ENCODE measurements at places on chromosomes 1 and 21.

GRCh38 chr1:157833145-157833544, 8.5 kb downstream of the CD5L start:
- no peak for DNase-seq

GRCh38 chr1:232519186-232519585, 110.7 kb downstream of the SIPA1L2 start:
- DNase-seq, result no peak

DNA sequence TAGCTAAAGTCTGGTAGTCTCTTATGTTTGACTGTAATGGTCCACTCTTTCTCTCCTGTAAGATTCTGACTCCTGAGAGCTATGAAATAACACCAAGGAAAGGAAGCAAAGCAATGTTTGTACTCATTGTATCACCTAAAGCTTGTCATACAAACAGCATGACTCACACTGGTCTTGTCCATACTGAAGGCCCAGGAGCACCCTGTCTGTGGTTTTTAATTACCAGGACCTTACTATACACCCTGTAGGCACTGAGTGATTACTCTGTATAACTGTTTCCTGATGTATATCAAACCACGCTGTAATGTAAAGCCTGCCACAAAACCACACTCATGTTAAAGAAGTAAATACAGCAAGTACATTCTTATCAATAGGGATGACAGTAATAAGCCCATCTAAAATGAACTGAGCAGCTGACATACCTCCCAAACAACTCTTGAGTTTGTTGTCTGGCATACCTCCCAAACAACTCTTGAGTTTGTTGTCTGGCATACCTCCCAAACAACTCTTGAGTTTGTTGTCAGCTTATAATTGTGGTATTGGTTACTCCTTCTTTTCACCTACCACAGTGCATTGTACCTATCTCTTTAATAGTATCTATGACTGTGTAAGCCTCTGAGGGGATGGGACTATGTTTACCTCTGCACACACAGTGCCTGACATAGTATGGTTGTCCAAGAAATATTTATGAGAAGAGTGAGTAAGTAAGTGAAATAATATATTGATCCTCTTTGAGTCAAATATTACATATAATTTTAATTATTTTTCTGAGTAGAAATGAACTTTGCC, 11.6 kb upstream of the TNFSF18 start:
- DNase-seq, result no peak

- no peak for DNase-seq
These were observed 71.0 kb downstream of the SH3GLB1 start for GRCh38 chr1:86775395-86775794.

DNA sequence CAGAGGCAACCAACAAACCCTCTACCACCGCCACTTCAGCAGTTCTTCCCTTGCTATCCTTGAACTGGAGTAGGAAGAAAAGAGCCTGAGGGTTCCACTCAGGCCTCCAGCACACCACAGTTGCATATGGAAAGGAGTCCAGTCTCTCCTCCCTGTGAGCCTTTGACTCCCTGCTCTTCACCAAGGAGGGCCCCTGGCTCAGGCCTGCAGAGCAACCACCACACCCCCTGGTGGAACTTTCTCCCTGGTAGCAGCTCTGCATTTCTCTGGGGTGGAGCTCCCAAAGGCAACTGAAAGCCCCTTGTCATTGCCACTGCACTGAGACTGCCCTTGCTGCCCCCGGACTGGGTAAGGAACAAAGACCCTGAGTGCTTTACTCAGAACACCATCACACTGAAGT, 1021.5 kb upstream of the ADGRL2 start:
- no peak for DNase-seq

GRCh38 chr1:66438501-66438900, 95.5 kb upstream of the SGIP1 start:
- DNase-seq, result no peak

DNA sequence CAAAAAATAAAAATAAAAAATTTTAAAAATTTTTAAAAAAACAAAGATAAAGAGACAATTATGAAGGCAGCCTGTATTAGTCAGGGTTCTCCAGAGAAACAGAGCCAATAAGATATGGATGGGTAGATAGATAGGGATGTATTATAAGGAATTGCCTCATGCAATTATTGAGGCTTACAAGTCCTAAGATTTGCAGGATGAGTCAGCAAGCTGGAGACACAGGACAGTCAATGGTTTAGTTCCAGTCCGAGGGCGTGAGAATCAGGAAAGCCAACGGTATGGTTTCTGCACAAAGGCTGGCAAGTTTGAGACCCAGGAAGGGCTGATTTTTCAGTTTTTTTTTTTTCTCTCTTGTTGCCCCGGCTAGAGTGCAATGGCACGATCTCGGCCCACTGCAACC, 24.1 kb upstream of the EIF4G3 start:
- no peak for DNase-seq

DNA sequence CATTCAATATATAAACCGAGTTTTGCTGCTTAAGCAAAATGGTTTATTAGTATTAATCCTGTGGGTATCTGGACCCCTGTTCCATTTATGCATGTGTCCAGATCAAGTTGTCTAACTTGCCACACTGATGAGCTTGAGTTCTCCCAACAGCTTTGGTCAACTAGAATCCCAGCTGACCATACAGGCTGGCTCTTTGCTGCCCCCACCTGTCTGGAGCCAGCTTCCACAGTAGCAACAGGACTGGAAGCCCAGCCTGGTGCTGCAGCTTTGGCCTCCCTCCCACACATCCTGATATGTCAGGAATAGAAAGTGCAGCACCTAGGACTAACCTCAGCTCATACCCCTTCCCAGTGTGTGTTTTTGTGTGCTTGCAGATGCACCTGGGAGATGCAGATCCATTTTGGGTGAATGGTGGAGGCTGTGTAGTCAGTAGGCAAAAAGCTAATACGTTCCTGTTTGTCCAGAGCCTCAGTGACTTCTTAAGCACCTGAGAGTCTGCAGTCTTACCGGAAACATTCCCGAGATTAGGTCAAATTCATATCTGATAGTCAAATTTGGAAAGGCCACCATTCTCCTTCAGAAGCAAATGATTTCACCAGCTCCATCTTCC, 40.9 kb upstream of the BEND5 start:
- DNase-seq, result no peak

DNA sequence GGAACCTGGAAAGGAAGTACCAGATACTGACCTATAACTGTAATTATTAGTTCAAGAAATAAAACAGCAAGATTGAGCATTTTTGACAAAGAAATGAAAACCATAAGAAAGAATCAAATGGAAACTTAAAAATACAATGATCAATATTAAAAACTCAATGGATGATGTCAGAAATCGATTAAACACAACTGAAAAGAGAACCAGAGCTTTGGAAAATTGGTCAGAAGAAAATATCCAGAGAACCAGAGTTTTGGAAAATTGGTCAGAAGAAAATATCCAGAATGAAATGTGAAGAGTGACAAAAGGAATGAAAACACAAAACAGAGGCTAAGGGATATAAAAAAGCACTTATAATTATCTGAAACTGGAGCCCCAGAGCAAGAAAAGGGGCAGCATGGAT, 438.6 kb downstream of the AJAP1 start:
- no peak for DNase-seq

- DNase-seq, result no peak
These were observed 16.6 kb downstream of the SPATA17 start for GRCh38 chr1:217647791-217648190.

DNA sequence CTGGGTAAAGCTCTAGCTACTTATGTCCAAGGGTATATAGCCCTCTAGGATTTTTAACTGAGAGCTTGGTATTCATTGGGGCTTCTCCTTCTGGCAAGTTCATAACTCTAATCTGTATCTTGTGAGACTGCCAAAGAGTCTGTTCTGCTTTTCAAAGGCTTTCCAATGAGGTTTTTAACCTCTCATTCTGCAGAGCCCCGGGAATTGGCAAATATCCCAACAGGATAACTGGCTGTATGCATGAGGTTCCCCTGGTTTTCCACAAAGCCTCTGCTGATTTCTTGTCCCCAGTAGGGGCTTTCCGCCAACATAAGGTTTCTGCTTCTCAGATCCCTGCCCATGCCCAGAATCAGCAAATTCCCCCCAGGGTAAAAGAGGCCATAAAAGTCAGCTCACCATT, 40.9 kb downstream of the RPL5 start:
- no peak for DNase-seq

GRCh38 chr1:3483380-3483779, 28.9 kb downstream of the ARHGEF16 start:
- no peak for DNase-seq

DNA sequence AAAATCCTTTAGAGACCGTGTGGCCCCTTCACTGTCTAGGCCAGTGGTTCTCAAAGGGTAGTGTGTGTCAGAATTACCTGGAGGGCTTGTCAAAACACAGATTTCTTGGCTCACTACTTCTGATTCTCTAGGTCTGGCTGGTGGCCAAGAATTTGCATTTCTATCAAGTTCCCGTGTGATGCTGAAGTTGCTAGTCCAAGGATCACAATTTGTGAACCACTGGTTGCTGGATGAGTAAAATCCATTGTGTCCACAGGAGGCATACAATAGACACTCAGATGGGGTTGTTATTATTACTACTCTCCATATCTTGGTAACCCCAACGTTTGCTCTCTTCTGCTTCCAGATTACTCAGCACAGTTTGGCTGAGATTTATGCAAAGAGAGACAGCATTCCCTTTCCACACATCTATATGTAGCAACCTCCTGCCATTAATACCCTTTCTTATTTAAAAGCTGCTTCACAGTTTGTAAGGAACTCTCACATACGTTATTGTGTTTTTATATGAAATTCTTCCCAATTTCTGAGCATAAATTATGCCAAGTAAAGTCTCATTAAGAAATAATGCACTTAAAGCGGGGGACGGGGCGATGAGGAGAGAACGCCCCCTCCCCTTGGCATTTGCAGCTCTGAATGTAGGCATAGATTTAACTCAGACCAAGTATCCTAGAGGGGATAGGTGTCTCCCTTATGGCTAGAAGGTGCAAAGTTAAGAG, 720 bp upstream of the TMCC2 start:
- peak; percentile 8 for DNase-seq

- DNase-seq, result no peak
These were observed 8.7 kb downstream of the PDXK start for GRCh38 chr21:43727519-43728153.

GRCh38 chr1:37070126-37070525, 35.8 kb upstream of the GRIK3 start:
- DNase-seq, result no peak

DNA sequence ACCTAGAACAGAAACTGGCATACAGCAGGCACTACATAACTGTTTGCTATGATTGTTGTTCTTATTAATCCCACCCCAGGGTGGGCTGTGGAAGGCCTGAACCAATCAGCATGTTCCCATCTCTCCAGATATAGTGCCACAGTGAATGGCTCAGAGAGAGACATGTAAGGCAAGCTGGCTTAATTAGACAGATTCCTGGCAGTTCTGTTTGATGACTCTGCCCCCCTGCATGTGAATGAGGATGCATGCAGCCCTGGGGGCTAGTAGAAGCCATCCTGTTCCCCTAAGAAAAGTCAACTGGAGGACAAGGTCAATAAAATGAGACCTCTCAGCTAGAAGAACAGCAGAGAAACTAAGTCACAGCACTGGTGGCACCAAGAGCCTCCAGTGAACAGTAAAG, 130.3 kb downstream of the GLIS1 start:
- DNase-seq, result no peak

- DNase-seq, result no peak
These were observed 25.0 kb upstream of the CTTNBP2NL start for GRCh38 chr1:112370996-112371395.

- peak; percentile 33 for DNase-seq
These were observed 23.8 kb downstream of the PTPRF start for GRCh38 chr1:43554444-43554992.

DNA sequence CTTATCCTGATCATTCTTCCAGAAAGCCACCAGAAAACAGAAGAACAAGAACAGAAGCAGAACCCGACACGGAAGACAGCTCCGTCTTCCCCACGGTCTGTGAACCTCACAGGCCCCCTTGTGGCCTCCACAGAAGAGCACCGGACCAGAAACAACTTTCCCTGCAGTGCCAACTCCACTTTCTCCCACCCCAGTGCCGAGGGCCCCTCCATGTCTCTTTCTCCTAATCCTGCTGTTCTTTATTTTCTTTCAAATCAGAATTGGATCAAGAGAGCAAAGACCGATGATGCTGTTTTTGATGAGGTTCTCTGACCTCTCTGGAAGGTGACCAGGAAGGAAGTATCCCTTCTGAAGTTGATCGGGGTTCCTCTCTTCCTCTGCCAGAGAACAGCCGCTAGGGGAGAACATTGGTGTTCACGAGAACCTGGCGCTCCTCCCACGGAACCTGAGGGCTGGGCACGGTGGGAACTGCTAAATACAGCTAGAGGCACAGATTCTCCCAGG, 58.9 kb upstream of the CTTNBP2NL start:
- no peak for DNase-seq

DNA sequence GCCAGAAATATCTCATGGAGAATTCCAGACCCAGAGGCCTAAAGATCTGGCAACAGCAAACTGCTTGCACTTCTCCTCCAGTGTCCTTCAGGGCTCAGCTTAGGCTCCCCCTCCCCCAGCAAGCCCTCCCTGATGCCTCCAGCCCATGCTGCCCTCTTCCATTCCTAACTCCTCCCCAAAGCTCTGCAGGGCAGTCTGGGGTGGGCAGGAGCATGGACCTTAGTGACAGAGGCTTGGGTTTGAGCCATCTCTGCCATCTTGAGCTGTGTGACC, 436.8 kb downstream of the PTPRU start:
- no peak for DNase-seq

DNA sequence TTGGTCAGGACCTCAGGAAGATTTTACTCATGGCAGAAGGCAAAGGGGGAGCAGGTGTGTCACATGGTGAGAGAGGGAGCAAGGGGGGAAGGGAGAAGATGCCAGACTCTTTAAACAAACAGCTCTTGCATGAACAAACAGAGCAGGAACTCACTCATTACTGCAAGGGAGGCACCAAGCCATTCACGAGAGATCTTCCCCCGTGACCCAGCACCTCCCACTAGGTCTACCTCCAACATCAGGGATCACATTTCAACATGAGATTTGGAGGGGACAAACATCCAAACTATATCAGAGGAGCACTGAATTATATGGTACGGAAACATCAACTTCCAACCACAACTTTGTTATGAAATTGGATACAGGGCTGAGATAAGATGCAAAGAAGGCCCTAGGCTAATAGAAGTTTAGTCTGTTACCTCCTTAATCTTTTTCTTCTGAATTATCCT, 164.9 kb downstream of the ST6GALNAC3 start:
- DNase-seq, result no peak

DNA sequence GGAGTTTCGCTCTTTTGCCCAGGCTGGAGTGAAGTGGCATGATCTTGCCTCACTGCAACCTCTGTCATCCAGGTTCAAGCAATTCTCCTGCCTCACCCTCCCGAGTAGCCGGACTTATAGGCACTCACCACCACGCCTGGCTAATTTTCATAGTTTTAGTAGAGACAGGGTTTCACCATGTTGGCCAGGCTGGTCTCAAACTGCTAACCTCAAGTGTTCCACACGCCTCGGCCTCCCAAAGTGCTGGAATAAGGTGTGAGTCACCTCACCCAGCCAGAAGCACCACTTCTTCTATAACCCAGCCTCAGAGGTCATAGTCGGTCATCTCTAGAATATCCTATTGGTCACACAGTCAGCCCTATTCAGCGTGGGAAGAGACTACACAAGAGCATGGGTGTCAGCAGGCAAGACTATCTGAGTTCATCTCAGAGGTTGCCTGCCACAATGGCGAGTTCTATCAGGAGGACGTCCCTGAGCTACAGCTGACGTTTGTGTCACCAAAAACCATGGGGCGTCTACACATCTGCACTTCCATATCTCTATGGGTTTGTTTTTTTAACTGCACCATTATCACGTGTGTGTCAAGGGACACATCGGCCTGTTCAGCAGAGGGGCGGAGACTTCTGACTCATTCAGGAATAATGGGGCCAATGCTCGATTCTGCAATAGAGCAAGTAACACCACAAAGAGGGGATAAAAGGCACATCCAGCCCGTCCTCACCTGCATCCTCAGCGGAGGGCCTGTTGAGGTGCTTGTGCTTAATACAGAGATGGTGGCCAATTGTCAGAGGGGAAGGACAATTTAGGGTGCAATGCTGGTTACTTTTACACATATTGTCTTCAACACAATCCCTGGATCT, 256.3 kb upstream of the IRF2BP2 start:
- no peak for DNase-seq

Measured in naive thymus-derived CD4-positive, alpha-beta T cell (primary cell).